ENCODE measurements at places on chromosomes 3 and 15. TPM values are rescaled to one million over a fixed set of nuclear protein-coding genes. Genes with fewer than 3 reads are reported as not detected.

Gene GOLGA8S
- 0.33 TPM for total RNA-seq

DNA sequence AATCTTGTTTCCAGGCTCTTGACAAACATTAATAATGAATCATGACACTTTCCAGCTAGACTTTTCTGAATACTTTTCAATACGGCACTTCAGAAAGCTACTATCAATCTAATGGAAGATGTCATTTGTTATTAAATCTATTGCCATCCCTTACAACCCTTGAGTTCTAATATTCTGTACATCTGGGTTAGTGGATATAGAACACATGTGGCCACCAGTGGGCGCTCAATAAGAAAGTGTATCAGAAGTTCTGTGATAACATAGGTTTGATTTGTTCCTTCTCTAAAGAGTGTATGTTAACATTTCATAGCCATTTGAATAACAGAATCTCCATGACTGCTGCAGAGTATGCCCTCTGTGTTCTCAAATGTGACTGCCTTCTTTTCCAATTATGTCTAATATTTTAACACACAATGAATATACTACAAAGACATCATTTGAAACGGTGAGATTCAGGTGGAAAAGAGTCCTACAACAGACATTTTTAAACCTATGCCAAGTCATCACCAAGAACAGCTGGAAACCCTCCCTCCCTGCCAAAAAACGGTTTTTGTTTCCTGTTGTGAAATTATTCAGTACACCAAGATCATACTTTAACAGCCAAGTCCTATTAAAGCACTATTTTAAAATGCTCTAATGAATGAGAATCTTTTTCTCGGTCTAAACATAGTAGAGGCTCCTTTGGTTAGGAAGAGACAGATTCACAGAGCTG is 22.2 kb downstream of the ALDH1A2 start:
- DNase-seq, result peak; percentile 33

DNA sequence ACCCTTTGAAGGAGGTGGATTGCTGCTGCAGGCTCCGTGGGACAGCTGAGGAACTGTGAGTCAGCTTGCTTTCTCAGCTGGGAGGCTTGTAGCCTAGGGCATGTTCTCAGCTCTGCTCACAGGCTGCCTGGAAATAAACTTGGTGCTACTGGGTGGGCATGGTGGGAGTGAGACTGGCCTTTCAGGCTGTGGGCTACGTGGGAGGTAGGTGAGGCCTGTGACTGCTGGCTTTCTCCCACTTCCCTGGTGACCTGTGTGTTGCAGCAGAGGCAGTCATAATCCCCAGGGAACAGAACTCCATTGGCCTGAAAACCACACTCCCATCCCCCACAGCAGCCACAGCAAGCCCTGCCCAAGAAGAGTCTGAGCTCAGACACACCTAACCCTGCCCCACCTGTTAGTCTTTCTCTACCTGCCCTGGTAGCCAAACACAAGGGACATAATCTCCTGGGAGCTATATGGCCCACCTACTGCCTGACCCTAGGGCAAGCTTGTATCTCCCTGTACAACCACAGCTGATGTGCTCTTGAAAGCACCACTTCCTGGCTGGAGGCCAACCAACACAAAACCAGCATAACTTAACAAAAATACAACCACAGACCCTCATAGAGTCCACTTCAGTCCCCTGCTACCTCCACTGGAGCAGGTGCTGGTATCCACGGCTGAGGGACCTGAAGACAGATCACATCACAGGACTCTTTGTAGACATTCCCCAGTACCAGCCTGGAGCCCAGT is 236.5 kb downstream of the SQOR start:
- no peak for DNase-seq

DNA sequence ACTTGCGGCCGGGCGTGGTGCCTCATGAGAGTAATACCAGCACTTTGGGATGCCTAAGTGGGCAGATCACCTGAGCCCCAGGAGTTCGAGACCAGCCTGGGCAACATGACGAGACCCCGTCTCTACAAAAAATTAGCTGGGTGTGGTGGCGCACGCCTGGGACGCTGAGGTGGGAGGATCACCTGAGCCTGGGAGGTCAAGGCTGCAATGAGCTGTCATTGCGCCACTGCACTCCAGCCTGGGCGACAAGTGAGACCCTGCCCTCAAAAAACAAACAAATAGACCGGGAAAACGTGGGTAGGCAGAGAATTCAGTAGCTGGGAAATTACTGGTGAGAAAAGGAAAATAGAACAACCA is 667 bp downstream of the UMPS start:
- DNase-seq, result no peak

Gene ESYT3
- 1.0 TPM for total RNA-seq

- no peak for DNase-seq
Observed at GRCh38 chr3:185457376-185457775, 41.5 kb downstream of the TMEM41A start.

Gene KBTBD8
- total RNA-seq, result 3.6 TPM

GRCh38 chr15:68497206-68497910 is 65.4 kb upstream of the ITGA11 start:
- no peak for DNase-seq

Gene AHSG
- not detected for total RNA-seq

DNA sequence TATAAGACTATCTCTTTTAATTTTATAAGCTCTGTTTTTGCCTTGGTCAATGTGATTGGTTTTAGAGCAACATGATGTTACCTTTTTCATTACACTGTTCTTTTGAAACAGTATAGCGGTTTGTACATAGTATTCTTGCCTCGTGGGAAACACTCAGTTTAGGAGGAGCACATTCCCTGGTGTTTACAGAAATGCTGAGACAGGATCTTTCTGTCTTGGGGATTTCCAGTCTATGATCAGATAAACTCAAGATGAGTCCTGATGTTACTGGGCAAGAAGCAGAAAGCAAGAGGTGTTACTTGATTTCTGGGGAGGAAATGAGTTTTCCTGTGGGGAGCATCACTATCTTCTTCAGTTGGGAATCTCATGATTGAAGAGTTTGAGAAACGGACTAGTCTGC is 2.5 kb downstream of the TMEM266 start:
- DNase-seq, result no peak

- DNase-seq, result no peak
Observed at GRCh38 chr3:37237252-37237651, 62.9 kb upstream of the LRRFIP2 start.

Measured in left ventricle myocardium inferior (tissue), 1 donor.